Left lung (tissue), 14 donors: ENCODE measurements at places on chromosomes 3 and 15.

- DNase-seq, result no peak
Measured at GRCh38 chr15:52006702-52007340, 12.2 kb upstream of the MAPK6 start.

GRCh38 chr15:41984622-41985021 is 12.3 kb upstream of the EHD4 start:
- no peak for DNase-seq

GRCh38 chr15:31486506-31486905 is 159.9 kb downstream of the KLF13 start:
- DNase-seq, result no peak

DNA sequence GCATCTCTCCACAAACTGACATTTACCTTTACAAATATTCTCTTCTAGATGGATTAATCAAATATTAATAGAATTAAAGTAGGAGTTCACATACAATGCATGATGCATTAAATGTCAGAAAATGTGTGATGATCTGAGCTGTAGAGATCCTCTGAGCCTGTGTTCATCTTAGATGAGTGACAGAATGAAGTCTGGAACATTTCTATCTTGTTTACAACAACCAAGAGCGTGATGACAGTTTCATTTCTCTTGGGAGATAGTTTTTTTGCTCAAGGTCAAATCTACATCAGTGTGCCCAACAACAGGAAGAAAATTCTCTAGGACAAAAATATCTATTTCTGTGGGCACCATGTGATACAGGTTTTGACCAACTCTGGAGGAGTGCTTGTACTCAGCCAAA is 211.9 kb downstream of the MYRIP start:
- no peak for DNase-seq

DNA sequence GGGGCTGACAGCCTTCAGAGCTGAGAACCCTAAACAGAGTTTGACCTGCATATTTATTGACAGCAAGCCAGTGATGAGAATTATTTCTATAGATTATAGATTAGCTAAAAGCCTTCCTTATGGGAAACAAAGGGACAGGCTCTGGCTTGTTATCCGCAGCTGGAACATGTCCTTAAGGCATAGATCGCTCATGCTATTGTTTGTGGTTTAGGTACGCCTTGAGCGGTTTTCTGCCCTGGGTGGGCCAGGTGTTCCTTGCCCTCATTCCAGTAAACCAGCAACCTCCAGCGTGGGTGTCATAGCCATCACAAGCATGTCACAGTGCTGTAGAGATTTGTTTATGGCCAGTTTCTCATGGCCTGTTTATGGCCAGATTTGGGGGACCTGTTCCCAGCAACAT is 10.2 kb upstream of the FAH start:
- no peak for DNase-seq
